ENCODE measurements at places on chromosomes 5 and 9.

DNA sequence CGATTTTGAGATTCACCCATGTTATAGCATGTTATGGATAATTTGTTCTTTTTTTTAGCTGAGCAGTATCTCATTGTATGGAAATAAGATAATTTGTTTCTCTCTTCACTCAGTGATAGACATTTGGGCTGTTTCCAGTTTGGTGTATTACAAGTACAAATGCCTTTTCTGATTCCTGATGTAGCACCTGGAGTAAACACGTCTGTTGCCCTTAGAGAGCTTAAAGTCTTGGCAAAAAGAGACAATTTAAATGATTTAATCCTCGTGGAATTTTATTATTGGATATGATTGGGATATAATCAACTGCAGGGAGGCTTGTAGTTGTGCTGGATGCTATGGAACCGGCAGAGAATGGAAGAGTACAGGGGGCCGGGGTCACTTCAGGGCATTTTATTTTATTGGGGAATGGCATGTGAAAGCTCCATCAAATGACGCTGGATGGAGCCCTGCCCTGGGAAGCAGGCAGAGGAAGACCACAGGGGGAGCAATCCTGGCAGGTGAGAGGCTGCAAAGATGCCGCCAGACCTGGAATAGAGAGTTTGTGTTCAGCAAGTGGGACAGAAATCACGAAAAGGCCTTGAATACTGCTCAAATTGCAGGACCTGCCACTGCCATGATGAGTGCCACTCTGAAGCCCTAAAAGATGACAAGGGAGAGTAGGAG lies 31.0 kb upstream of the TGFBI start:
- no peak for DNase-seq

DNA sequence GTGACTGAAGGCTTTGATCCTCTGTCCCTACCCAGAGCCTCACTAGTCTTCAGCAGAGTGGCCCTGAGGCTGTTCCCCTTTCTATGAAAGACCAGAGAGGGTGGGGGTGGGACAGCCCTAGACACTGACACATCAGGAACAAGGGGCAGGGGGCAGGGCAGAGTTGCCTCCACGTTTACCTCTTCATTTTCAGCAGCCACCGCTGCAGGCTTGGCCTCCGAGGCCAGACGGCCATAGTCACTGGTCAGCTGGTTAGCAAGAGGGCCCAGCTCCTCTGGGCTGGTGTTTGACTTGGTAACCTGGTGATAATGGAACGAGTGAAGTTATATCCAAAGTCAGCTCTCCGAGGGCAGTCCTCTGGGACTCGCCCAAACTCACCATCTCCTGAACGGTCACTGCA lies 15.6 kb upstream of the TPM2 start:
- DNase-seq: no peak

GRCh38 chr9:134296301-134297082 lies 29.8 kb upstream of the RXRA start:
- DNase-seq: no peak

- DNase-seq: no peak
These were observed 303.1 kb upstream of the CDH6 start for GRCh38 chr5:30890377-30890776.

DNA sequence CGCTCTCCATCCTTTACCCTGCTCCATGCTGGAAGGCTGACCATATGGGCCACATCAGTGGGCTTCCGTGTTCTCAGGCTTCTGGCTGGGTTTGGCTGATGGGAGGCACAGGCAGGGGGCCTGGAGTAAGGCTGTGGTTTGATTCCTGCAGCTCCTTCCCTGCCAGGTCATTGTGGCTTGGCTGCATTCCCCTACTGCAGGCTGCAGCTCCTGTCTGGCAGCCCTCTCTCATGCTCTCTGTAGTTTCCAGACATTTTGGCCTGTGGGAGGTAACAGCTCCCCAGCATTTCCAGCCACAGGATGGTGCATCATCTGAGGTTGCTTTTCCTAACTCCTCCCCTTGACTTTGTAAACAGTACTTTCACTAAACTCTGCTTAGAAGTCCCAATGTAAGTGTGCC lies 102.0 kb upstream of the PTPN3 start:
- DNase-seq: no peak

DNA sequence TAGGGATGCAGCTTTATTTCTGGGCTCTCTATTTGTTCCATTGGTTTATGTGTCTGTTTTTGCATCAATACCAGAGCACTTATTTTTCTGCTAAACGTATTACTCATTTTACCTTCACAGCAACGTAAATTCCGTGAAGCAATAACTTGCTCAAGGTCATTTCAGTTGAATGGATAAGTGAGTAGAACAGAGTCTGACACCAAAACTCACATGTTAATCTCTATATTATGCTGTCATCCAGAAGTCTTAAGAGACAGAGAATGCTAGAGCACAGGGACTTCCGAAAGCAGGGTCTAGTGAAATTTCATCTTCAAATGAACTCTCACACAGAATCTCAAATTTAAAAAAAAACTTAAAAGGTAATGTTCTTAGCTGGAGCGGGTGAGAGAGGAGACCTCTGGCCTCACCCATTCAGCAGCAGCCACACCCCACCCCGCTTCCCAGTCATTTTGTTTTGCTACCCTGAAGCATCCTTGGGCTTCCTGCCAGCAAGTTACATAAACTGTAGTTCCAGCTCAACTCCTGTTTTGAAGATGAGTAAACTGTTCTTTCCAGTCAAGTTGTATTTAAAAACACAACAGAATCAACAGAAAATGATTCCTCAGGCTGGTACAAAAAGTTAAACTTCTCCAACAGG lies 69.3 kb downstream of the TRIM36 start:
- DNase-seq: no peak

GRCh38 chr9:116162241-116162781 lies 8.7 kb downstream of the PAPPA start:
- DNase-seq: no peak

DNA sequence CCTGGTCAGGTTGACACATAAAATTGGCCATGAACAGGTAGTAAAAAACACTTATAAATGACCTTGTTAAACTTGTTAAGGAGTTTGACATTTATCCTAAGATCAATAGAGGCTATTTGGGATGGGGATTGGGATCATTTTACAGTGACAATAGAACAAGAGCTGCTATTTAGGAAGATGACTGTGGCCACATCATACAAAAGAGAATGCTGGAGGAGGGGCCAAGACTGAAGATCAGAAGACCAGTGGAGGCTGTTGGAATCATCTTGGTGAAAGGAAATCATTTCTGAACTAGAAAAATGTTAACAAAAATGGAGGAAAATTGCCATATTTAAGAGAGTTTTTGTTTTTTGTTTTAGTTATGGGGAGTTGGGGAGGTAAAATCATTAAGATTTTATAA lies 304.8 kb upstream of the TLE4 start:
- no peak for DNase-seq

GRCh38 chr5:55146080-55146479 lies 13.9 kb upstream of the GPX8 start:
- no peak for DNase-seq

GRCh38 chr9:101098392-101098791 lies 69.9 kb downstream of the PLPPR1 start:
- DNase-seq: no peak

DNA sequence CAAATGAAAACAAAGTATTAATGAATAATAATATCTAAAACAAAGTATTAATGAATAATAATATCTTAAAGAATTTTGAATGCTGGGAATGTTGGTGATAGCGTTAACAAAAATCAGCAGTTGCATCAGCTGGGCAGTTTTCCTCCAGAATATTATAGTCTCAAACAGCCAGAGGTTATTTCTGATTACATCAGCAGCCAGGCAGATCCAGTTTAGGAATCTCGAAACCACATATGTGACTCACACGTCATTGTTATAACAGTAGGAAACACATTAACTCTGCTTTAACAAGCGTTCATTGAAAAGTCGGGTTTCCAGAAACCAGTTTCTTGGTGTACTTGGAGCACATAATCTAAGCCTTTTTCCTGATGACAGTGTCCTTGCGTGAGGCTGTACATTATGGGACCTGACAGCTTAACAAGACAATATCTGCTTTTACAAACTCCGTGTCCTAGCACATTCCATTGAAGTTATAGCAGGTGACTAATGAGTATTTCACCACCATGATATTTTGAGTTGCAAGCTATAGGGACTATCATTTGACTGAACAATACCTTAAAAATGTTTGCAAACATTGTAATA lies 559.5 kb upstream of the KLF4 start:
- DNase-seq: no peak

DNA sequence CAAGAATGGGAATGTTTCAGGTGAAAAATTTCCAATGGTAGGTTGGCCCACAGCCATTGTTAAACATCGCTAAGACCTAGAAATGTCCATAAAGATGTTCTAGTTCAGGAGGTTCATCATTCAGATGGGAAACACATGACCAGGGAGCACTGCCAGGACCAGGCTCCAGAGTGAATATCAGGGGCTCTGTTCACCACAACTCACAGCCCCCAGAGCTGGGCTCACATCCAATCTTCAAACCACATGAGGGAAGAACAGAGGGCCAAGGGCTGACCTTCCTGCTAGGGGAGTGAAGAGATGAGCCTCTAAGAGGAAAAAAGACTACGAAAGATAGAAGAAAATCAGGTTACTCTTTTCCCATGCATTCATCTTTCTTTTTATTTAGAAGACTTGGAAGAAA lies 205.8 kb downstream of the SEMA5A start:
- DNase-seq: no peak

- DNase-seq: no peak
These were observed 6.9 kb upstream of the TRMT10B start for GRCh38 chr9:37746448-37747270.

All from cortex of kidney (tissue), 1 donor.